ENCODE measurements at places on chromosomes 5 and 9.

DNA sequence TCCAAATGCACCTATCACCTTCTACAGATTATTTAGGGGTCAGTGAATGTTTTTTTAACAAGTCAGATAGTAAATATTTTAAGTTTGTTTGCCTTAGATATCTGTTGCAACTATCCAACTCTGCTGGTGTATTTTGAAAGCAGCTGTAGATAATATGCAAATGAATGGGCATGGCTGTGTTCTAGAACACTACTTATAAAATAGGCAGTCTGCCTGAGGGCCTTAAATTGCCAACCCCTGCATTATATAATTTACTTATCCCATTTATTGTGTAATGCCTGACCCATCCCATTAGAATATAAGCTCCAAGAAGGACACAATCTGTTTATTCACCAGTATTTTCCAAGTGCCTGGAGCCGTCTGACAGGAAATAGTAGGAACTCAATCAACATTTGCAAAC is 149.0 kb downstream of the TTC39B start:
- no peak for DNase-seq

- DNase-seq: no peak
Observed at GRCh38 chr5:87788416-87788815, 375.7 kb upstream of the CCNH start.

DNA sequence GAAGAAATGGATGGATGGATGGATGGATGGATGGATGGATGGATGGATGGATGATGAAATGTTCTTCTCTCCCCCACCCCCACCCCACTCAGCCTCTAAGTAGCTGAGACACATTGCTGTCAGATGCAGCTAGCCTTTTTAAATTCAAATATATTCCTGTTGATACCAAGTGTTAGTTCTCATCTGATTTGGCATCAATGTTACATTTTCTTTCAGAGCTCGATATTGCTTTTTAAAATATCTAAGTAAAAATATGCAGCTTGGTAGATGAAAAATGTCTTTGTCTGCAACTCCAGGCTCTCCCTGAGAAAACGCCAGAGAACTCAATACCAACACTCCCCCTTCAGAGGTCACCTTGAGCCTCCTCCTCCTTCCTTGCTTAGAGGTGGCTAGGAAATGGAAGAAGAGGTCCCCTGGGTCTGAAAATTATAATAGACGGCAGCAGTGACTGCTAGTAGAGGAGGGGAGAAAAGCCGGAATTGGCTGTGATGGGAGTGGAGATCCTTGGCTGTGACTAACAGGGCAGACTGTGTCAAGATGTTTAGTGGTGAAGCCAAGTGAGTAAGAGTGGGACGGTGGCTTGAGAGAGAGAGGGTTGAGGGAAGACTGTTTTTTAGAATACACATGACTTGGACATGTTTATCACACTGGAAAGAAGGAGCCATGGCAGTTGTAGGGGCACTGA is 156.0 kb downstream of the ZNF462 start:
- no peak for DNase-seq

DNA sequence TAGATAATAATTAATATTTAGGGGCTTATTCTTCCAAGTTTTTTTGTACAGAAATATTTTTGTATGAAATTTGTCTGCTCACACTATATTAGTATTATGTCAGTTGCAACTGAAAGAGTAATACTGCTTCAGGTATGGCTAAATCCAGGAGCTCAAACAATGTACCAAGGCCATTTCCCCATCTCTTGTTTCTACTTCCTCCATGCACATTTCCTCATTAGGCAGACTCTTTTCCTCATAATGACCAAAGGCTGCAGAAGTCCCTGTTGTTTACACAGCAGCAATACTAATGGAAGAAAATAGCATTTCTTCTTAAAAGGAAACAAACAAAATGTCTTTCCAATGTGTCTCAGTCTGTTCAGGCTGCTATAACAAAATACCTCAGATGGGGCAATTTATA is 9.2 kb upstream of the OTULINL start:
- DNase-seq: no peak

- DNase-seq: no peak
Observed at GRCh38 chr5:139982975-139983240, 60.2 kb downstream of the NRG2 start.

DNA sequence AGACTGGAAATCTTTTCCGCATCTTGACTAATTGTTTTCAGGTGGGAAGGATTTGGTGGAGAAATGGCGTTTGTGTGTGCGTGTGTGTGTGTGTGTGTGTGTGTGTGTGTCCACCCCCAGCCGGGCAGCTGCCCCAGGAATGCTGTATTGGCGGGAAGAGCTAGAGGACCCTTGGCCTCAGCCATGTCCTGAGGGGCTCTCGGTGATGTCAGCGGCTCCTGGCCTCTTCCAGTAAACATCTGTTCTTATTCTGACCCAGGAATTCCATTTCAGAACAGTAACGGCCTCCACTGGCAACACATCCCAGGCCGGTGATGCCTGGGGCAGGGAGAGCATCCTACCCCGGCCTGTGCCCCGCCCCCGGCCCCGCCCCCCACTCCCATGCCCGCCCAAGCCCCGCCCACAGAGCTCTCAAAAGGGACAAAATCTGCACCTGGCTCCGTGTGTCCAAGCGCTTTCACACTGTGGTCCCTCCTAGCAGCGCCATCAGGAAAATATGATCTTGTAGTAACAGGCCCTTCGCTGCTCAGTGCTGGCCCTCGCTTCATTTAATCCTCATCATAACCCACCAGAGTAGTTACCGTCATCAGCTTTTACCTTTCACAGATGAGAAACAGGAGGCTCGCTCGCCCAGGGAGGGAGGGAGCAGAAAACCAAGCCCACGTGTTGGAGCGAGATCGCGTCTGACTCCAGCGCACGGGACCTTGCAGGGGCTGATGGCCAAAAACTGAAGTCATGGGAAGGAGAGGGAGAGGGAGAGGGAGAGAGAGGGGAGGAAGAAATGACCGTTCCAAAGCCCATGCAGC is 18.9 kb downstream of the ADAMTS2 start:
- DNase-seq: no peak

GRCh38 chr5:42908086-42908485 is 96.4 kb upstream of the SELENOP start:
- DNase-seq: no peak

- no peak for DNase-seq
Observed at GRCh38 chr5:124951661-124952060, 205.2 kb upstream of the ZNF608 start.

GRCh38 chr5:180824630-180825476 is 22.2 kb upstream of the MGAT1 start:
- DNase-seq: no peak

DNA sequence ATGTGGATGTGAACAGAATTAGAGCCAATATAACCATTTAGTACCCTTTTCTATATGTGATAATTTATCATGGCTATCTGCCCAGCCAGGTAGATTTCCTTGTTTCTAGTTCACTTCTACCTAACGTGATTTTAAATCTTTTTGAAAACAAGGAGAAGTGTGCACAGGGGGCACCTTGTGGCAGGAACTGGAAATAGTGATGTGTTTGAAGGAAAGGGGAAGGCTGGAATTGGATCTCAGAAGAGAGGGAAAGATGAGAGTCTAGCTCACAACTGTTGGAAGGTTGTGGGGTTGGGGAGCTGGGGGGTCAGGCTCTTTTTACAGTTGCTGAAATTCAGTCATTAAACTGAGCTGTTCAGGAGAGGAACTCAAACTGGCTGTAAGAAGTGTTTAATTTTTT is 219.5 kb downstream of the KCTD16 start:
- DNase-seq: no peak

- no peak for DNase-seq
Observed at GRCh38 chr5:125258615-125259014, 512.2 kb upstream of the ZNF608 start.

DNA sequence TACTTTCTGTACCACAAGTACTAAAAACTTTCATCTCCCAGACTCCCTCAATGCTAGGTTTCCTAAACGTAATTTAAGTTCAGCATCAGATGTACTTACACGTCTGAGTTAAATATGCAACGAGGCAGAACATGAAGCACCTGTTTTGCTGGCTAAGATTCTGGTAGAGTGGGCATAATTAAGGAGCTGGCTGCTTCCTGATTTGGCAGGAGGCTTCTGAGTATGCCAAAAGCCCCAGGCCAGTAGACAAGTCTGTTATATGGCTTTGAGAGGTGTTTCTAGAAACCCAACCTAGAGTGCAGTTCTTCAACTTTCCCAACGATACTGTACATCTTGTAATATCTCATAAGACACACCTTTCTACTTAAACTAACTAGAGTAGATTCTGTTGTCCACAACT is 13.6 kb downstream of the TICAM2 start:
- DNase-seq: no peak

DNA sequence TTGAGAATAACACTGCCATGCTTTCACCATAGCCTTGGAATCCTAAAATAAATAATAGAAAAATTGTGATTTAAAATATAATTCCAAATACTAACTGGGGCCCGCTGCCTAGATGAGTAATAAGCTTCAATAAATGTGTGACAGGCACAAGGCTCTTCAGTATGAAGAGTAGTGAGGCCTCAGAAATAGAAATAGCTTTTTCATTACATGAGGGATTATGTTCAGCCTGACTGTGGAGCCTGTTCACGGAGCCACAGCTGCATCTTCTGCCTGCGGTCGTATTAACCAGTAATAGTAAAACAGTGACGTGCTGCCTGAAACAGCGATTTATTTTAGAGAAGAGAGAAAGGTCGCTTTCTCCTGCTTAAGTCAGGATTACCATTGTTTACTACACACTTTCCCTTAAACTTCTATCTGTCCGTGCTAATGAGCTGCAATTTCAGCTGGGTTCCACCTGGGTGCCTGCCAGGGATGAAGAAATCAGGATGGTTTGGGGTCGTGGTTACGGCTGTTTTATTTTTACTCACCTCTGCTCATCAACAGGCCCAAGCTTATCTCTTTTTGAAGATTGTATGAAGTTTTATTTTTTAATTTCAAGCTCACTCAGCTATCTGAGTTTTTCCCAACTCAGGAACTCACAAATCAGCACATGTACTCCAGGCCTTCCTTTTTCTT is 284.9 kb upstream of the WWC1 start:
- DNase-seq: no peak

DNA sequence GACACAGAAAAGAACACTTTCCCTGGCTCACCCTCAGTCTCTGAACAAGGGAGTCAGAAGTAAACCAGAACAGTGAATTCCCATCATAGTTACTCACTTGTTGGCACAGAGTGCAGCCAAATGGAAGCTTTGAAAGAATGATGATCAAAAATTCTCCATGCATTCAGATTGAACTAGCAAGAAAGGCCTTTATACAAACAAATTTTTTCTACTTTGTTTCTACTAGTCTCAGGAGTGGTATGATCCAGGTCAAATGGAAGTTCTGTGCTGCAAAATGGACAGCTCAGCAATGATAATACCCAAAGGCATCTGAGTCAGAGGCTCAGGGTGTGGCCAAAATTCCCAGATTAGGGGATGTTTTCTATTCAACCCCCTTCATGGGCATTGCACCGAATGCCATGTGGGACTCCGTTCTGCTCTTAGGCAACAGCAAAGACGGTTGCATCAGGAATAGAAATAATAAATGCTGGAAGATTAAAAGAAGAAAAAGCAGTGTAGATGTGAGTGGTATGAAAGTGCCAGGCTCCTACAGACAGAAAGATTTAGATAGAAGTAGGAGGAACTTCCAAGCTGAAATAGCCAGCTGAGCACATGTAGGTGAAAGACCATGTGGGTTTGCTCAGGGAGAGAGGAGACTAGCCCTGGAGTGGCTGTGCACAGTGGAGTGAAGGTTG is 24.0 kb upstream of the ASPN start:
- no peak for DNase-seq

DNA sequence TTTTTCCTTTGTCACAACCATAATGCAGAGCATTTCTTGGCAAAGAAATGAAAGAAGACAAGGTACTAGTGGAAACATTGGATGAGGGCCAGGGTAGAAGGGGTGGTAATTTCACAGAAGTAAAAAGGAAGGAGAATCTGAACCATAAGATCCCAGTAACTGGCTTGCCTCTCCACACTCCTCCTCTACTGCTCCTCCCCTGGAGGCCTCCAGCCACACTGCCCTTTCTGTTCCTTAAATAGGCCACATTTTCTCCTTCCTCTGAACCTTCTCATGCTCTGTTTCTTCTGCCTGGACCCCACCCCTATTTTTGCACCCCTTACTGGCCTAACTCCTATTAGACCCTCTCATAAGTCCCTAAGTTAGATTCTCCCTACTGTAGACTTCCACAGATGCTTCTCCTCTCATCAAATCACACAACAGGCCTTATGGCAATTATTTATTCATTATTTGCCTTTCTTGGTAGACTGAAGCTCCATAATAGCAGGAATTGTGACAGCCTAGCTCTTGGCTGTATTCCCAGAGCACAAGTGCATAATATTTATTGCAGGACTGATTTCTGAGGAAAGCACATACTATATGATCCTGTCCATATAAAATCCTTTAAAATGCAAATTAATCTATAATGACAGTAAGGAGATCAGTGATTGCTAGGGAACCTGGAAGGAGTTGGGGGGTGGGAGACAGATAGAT is 31.3 kb upstream of the GRIA1 start:
- no peak for DNase-seq

DNA sequence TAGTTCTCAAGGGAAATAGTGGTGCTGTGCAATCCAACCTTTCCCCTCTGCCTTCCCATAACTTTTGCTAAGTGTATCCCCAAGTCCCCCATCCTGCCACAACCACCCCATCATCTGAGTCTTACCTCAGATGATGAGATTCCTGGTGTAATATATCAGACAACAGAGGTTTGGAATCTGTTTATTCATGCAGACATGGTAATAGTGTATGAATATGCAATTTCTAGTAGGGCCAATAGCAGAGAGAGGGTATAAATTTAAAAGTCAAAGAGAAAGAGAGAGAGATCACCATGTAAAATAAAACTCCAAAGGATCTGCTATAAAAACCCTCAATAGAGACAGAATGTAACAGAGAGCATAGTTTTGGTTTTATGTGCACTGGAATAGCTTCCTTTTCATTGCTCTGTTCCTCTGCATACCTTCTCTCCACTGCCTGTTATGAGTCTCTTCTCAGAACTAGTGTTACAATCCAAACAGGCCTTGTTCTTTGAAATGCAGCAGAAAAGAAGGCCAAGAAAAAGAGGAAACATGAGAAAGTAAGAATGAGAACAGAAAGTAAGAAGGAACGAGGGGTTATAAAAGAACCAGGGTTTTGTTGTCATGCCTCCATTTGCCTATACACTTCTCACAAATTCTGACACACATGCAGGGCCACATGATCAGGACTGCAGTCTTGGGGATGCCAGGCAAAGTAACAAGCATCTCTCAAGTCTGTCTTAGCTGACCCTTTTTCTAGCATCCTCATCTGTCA is 278.0 kb downstream of the CETN3 start:
- no peak for DNase-seq

DNA sequence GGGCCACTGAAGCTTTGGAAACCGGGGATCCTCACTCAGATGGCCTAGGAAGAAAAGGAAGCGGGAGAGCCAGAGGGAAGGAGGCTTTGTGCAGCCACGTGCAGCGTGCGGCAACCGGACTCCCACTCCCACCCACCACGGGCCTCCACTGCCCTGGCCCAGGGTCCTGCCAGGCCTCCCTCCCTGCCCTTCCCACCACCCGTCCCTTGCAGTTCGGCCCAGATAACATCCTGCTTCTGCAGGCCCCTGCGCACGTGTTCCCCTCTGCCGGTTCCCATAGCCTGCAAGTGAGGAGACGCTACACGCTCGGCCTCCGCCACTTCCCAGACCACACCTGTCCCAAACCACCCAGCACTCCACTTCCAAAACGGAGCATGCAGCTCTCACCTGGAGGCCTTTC is 4.3 kb upstream of the LHX3 start:
- DNase-seq: no peak
